ENCODE measurements at places on chromosomes 6 and 20.
A peak's percentile ranks its signal among the peaks of the same experiment; 100 is the strongest.

- DNase-seq, result peak; percentile 71
Observed at GRCh38 chr6:84350397-84350796, 123.0 kb upstream of the CEP162 start.

DNA sequence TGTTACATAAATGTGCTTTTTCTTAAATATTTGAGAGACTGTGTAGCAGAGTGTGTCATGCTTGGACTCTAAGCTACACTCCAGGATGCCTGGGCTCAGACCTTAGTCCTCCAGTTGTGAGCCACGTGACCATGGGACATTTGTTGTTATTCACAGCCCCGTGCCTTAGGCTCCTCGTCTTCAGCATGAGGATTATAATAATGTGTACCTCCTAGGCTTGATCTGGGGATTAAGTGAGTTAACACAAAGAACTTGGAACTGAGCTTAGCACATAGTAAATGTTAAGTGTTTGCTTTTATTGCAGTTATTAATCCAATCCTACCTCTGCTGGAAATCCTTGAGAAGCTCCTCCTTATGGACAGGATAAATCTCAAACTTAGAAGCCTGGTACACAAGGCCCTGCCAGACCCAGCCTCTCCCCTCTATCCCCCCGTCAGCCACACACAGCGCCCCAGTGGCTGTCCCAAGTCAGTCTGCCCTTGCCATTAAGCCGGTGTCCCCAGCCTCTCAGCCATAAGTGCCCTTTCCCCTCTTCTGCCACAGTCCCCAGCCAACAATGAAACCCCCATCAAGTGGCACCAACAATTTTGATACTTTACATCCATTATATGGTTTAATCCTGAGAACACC is 177.5 kb downstream of the TMEM242 start:
- no peak for DNase-seq

DNA sequence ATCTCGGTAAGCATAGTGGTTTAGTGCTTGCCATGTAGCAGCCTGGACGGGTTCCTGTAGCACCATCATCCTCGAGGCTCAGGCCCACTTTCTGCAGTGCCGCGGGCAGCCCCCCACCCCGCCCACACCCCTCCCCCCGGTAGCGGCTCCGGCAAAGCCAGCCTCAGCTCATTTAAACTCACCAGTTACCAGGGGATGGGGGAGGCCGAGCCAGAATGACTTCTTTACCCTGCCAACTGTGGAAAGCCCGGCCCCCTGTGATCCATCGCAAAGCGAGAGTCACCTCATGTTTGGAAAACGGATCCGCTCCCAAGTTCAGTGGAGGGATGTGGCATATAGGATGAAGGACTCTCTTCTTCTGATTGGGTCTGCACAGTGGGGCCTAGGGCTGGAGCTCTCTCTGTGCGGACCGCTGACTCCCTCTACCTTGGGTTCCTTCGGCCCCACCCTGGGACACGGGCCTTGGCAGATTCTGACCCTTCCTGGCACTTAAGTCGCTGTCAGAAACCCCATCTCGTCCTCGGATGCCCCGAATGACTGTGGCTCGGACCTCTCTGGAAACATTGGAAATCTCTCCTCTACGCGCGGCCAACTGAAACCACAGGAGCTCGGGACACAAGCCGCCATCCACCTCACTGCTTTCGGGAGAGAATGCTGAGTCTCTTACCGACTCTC is 337.8 kb upstream of the DEFB115 start:
- DNase-seq, result no peak

DNA sequence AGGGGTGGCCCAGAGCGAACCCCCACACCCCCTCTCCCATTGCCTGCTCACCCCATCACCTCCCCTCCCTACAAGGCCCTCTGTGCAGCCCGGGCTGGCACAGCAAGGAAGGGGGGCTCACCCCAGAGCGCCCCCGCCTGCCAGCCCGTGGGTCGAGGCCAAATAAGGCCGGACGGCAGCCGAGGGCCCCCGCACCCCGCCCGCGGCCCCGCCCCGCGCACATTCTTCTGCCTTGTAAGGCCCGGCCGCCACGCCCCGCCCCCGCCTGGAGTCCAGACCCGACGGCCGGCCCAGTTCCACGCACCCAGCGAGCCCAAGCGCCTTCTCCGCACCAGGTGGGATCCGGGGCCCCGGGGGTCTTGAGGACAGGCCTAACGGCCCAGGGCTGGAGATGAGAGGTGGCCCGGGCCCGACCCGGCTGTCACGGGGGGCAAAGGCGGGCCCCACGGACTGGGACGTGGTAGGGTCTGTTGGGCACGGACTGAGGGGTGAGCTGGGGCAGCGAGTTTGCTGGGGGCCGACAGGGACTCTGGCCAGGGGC is at the start of gene MYL9:
Gene MYL9, plus strand, starts transcription at position 293 of the 541 bp plus-strand sequence. CDS start 3,366 bp downstream, outside the sequence.
- DNase-seq, result no peak

GRCh38 chr20:48822879-48823385 is 4.9 kb downstream of the PREX1 start:
- no peak for DNase-seq

GRCh38 chr6:64984948-64985347 is 722.1 kb downstream of the EYS start:
- DNase-seq, result peak; percentile 88

DNA sequence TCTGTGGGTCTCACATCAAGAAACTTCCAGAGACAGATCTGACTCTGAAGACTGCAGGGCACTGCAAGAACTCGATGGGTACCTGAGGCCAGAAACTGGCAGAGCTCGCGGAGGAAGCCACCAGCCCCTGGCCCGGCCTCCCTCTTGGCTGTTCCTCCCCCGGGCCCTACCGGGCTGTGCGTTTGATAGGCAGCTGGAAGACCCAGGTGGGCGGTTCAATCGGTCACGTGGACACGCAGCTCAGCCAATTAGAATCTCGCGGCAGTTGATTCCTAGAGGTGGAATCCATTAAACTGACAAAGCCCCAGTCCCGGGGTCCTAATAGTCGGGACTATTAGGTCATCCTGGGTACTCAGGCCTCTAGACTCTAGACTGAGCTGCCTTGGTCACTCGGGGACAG is 154.2 kb upstream of the PROKR2 start:
- DNase-seq, result no peak

DNA sequence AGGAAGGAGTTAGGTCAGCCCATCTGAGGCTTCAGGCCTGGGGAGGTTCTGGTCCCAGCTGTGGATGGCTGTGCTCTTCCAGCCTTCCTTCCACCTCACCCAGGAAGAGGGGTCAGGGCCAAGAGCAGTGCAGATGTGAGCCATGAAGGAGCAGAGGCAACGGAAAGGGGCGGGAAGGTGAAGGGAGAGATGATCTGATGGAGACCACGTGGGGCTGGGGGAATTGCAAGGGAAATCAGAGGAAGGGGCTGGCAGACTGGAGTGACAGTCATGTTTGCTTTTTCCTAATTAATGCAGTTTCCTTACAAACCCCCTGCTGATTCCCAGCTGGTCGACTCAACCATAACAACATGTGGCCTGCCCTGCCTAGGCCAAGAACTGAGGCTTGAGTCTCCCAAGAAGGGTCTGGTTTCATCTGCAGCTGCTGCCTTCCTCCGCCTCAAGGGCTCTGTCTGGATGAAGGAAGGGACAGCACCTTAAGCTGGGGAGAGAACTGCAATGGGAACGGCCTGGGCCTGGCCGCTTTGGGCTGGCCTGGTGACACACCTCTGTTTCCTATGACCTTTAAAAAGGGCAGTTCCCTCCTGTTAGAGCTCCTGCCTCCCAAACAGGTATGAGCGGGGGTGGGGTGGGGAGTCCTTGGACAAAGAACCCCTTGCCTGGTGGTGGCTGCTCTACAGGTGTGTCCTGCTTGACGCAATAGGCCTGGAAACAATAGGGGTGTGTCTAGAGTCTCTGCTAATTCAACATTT is 7.8 kb upstream of the MRPS18A start:
- peak; percentile 97 for DNase-seq

DNA sequence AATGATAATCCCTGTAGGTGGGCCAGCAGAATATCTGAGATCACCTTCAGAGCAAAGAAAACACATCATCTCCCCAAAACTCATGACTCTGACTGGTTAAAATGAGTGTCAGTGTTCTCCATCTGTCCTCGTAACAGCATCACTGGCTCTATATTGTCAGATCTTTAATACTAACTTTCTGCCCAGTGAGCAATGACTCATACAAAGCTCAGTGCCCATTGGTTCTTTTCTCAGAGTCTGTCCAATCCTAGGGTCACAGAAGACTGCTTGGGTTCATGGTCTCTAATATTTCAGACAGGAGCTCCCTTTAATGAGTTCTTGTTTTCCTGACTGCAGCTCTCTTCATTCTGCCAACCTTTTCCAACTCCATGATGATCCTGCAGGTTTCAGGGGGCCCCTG is 36.4 kb downstream of the HLA-DPB1 start:
- DNase-seq, result no peak

DNA sequence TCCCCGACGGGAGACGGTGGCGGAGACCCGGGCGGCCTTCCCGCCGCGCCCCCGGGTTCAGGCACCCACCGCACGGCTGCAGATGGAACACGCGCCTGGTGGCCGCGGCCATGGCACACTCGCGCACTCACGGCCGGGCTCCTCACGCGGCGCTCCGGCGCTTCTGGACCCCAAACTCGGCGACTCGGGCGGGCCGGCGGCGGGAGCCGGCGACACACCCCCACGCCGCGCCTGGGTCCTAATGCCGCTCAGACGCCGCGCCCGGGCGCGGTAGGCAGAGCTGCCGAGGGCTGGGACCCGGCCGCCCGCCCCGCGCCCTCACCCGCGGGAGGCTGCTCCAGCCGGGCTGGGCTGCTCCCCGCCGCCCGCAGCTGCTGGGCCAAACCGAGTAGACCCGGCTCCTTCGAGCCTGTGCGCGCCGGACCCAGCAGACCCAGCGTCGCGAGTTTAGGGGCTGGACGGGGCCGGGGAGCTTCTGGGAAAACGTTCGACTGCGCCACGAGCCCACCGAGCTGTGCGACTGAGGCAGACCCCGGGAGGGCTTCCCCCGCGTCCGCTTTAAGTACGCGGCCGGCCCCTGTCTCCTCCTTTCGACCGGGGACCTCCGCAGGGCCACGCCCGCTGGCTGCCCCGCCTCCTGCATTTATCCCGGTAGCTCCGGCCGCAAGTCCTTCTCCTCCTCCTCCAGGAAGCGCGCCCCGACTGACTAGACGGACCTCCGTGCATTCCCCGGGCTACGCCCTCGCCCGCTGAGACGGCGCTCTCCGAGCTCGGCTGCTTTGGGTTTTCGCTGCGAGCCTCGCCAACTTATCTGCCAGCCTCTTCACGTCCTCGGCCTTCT is at the start of gene SLC4A11:
Gene SLC4A11, minus strand, starts transcription at position 165 of the 841 bp plus-strand sequence. Its CDS starts 53 bp downstream, at position 112.
- DNase-seq, result peak; percentile 80

- DNase-seq, result no peak
Observed at GRCh38 chr6:40779409-40779808, 192.2 kb upstream of the LRFN2 start.
